ENCODE measurements at places on chromosomes 12 and 14.

GRCh38 chr14:49512147-49512551 lies 74.0 kb downstream of the RPS29 start:
- no peak for DNase-seq

- no peak for DNase-seq
These were observed 149.0 kb downstream of the EFCAB11 start for GRCh38 chr14:89805501-89805900.

DNA sequence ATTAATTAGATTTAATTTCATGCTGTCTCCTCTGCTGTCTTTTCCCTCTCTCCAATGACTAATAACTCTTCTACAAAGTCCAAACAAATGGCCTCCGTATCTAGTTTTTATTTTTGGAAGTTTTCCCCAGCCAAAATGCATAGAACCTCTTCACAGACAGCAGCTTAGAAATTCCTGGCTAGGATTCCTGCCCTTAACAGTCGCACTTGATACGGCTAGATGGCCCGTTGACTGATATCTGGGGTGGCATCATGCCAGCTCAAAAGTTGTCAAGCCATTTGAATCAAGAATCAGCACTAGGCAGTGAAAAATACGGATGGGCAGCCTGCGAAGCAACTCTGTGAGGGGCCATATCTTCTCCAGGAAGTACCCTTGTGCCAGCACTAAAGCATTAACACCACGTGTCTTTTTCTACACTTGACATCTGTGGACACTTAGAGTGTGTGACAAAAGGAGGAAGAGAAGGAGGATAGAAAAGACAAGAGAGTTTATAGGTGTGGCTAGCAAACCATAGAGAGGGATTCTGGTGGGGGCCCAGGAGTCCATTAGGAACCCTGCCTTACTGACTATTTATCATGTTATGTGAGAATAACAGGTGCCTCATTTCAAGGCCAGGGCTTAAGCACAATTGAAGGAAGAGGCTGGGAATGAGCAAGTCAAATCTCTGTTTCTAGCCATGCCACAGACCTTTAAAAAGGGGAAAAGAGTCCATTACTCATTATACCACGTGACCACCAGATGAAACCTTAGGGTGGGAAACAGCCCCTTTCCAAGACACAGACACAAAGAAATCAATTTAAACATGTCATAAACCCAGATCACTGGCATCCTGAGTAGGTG lies 39.2 kb upstream of the KRR1 start:
- no peak for DNase-seq

- no peak for DNase-seq
These were observed 139.8 kb downstream of the TSPAN9 start for GRCh38 chr12:3216726-3217682.

DNA sequence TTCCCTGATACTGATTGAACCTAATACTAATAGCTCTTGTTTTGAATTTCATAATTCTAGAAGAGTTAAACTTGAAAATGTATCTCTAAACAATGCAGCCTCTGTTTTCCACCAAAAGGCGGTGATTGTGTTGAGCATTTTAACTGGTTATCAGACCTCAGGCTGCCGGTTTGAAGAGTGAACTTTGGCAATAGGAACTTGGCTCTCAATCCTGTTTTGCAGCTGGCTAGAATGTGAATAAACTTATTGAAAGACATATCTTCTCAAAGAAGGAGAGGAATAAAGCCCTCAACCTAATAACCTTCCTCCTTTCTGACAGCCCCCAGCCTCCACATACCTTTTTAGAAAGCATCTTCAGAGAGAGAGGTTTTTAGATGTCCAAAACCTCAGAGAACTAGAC lies 105.4 kb downstream of the SRGAP1 start:
- no peak for DNase-seq

DNA sequence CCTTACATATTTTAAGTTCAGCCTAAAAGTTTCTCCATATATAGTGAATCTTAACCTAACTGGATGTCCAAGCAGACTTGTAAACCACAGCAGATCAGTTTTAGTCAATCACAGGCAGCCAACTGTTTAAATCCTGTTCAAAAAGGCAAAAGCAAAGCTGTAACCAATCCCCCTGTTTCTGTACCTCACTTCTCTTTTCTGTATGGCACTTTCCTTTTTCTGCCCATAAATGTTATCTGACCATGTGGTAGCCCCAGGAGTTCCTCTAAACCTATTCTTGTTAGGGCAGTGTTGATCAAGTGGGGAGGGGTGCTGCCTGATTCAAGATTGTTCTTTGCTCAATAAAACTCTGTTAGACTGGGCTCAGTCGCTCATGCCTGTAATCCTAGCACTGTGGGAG lies 8.5 kb upstream of the DACT1 start:
- no peak for DNase-seq

- no peak for DNase-seq
These were observed 7.3 kb downstream of the POMT2 start for GRCh38 chr14:77313371-77313770.

GRCh38 chr14:20516921-20517320 lies 11.6 kb downstream of the RNASE10 start:
- DNase-seq, result no peak

- no peak for DNase-seq
These were observed 85.6 kb downstream of the NAV3 start for GRCh38 chr12:77916276-77916675.

- DNase-seq, result no peak
These were observed 1.9 kb downstream of the MLXIP start for GRCh38 chr12:122080149-122081082.

DNA sequence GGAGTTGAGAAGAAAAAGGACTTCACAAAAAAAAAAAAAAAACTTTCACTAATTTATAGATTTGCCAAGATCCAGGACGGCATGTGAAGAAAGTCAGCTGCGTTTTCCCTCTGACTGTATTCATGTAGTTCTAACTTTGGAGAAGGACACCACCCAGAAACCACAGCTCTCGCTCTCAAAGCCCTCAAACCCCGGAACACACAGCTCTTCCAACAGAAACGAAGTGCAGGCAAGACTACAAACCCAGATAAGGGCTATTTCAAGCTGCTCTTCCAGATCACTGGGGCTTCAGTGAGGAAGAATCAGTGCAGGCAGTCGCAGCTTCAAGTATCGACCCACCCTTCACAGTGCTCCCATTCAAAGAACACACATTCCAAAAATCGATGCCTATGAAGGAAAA lies 13.2 kb downstream of the KCNH5 start:
- no peak for DNase-seq

DNA sequence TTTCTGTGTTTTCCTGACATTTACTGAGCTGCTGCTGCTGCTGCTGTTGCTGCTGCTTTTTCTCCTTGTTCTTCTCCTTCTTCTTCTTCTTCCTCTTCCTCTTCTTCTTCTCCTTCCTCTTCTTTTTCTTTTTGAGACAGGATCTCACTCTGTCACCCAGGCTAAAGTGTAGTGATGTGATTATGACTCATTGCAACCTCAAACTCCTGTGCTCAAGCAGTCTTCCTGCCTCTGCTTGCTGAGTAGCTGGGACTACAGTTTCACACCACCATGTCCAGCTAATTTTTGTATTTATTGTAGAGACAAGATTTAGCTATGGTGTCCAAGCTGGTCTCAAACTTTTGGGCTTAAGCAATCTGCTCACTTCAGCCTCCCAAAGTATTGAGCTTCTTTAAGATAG lies 95.8 kb downstream of the TMTC3 start:
- no peak for DNase-seq

DNA sequence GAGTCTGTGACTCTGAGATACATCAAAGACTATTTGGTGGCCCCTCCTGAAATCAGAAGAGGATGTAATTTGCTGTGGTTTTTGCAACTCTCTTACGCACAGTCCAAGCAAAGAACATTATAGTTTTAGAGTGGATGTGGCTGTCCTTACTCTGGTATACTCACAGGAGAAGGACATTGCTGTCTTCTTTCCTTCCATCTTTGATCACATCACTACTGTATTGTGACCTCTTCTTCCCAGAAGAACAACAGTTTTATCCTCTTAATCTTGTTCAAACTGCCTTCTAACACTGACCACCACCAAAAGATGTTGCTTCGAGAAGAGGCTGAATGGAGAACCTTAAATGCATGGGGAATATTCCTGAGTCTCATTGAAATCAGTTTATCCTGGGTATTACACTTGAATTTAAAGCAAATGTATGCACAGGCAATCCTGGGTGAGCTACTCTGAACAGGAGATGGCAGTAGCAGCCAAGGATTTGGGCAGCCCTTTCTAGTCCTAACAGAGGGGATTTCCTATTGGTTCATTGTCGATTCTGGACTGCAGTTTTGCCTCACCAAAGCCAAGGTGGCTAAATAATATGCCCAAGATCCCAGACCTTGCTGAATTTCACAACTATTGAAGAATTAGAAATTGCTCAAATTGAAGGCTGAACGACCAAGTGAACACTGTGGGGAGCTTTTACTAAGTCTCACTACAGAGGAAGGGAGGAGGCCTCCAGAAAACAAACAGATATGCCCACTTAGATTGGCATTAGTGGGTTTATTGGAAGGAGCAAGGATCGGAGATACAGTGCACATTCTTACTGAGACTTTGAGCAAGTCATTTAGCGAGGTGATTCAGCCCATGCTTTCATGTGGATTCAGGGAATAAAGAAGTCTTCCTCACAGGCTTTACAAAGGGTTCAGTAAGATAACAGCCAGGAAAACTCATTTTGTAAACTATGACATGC lies 282.8 kb downstream of the PAWR start:
- no peak for DNase-seq

- no peak for DNase-seq
These were observed 9.6 kb downstream of the CBX5 start for GRCh38 chr12:54270345-54270744.

DNA sequence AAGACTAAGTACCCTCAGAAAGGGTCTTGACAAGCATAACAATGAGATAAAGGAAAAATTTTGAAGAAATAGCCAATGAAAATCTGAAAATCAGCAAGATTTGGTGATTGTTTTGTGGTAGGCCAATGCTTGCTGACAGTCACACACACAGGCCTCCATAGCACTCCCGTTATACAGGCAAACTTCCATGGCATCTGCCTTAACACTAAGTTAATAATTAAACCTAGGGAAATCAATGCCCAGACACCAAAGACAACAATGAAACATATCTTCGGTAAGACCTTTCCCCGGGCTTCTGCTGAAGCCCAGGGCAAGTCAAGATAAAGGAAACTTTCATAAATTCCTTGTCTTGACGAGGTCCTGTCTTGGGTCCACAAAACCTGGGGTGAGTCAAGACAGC lies 18.6 kb upstream of the RERGL start:
- no peak for DNase-seq

DNA sequence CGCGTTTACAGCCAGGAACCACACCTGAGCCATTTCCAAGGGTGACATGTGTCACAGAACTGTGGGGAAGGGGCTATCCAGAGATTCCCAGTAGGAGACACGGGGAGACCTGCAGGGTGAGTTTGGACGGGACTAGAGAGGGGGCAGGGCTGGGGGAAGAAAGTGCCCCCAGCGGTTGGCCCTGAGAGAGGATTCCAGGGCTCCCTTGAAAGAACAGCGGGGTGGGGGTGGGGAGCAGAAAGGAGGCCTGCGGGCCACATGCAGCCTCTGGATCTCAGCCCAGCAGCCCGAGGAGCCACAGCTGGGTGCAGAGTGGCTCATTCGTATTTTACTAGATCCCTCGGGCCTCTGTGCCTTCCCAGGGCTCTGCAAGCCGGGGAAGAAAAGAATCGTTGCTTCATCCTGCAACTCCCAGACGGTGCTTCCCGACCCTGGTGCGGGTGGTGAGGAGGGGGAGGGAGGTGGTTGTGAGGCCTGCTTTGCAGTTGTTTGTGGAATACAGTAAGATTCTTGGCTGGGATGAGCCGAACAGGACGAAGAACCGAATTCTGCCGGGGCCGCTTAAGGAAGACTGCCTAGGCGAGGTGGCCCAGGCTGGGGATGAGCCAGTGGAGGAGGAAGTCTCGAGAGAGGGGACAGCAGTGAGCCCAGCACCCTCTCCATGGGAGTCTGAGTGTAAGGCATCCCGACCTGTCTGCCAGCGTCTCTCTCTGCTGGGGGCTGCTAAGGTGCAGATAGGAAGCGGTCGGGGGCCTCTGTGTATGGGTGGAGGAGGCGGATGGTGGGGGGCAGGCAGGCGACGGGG lies 36.1 kb upstream of the ANKRD9 start:
- no peak for DNase-seq

DNA sequence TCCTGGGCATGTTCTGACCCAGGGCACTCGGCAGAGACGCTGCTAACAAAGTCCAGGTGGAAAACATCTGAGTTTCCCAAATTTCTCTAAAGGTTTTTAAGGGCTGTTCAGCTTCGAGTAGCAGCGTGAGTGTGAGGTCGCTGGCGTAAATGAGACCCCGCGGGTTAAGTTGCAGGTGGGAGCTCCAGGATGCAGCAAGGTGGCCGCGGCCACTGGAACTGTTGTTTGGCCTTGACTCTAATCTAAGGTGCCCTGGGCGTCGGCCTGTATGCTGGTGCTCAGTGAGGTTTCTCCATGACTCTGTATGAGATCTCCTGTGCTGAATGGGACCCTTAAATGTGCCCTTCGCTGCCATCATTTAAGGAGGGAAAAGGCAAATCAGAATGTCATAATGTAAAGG lies 50.7 kb downstream of the ELK3 start:
- DNase-seq, result no peak

DNA sequence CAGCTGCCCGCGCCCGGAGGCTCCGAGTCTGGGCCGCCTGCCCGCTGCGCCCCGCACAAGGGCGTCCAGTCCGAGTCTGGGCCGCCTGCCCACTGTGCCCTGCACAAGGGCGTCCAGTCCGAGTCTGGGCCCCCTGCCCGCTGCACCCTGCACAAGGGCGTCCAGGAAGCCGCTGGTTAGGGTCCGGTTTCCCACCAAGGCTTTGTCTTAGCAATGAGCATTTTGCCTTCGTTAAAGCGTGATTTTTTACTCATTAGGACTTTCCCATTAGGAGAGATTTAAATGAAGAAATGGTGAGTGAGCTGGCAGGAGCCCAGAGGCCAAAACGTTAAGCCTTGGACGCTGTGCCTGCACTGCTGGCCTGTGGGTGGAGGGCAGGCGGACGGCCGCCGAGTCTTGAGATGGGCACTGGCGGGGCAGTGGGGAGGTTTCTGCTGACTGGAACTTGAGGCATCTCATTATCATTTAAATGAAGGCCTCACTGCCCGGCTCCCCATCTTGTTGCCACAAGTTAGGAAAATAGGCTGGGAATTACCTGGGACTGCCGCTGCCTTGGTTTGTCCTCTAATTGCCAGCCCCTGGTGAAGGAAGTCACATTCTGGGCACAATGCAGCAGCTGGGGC lies 36.0 kb downstream of the FBRSL1 start:
- DNase-seq, result no peak

DNA sequence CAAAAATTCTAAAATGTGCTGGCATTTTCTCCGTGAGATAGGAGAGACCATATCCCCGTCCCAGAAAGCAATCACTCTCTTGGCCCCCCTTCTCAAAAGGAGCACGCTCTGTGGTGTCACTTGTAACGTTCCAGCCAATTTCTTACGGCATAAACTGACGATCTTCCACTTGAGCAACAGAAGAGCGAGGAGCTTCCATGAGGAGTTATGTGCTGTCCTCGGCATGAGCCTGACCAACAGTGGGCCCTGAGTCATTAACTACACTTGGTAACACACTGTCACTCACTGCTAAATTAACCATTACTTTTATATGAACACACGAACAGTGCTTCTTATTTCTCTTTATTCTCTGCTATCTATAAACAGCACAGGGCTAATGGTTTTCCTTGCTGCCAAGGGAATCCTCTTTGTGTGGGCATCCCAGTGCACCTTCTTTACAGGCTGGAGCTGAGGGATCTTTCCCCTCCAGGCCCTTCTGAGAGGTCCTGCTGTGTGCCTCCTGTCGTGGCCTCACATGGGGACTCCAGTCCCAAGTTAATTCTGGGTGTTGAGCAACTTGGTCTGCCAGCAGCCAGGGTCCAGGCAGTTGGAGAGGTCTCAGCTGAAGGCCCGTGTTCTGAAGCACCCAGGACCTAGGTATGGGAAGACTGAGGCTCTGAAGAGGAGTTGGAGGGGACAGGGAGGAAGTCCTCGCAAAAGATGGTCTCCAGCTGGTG lies 9.4 kb downstream of the SLC6A13 start:
- no peak for DNase-seq
